ENCODE measurements at places on chromosomes 11 and 22.

DNA sequence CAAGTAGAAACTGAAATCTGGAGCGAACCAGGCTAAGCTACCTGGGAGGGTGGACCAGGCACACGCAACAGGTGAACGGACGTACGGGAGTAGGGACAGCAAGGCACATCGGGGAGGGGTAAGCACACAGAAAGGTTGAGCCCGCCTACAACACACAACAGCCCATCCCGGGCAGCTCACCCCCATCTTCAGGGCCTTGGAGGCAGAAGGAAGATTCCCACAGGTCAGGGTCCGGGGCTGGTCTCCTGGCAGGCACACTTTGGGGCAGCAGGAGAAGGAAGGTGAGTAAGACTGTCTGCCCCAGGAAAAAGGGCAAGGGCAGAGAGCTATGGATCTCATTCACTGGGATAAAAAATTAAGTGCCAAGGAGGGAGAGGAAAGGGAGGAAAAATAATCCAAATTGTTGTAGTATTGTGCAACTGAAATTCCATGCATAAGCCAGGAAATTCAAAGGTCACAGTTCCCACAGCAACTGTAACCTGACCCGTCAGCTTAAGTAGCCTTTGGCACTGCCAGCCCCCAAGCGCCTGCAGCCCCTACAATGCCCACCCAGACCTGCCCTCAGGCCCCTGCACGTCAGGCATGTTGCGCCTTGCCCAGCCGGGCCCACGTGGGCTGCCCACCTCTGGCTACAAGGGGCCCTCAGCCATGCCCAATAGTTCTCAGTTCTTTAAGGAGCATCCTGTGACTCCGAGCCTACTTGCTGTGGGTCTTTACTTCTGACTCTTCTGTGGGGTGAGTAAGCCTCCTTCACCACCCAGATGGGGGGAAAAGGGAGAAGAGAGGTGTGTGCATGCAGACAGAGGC lies 51.8 kb downstream of the MICAL3 start:
- DNase-seq, result no peak

DNA sequence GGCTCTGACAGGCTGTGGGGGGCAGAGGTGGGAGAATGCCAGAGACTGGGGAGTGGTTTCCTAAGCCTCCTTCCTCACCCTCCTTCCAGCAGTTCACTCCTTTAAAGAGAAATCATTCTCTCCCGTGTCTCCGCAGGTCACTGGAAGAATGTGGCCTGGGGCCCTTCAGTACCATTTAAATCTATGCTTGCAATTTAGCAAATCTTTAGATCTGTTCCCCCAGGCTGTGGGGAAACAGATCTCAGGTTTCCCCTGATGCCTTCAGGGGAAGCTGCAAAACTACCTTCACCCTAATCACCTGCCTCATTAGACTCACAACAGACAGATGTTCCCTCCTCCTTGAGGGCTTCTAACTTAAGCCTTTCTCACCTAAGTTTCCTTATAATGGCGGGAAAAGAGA lies 55.3 kb downstream of the KIRREL3 start:
- DNase-seq, result no peak

DNA sequence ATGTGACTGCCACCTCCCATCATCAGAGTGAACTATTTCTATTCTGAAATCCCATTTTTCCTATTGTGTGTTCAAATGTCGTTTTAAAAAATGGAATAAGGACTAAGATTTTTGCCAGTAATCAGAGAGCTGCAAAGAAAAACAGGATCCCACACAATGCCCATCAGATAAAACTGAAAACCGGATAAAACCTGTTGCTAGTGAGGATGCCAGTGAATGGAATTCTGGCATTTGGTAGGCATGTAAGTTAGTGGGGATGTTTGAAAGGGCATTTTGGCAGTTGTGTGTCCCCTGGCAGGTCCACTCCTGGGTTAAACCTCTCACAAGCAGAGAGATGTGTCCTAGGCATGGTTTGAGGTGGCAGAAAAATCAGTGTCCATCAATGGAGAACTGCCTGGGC lies 6.2 kb downstream of the DRAP1 start:
- DNase-seq, result no peak

DNA sequence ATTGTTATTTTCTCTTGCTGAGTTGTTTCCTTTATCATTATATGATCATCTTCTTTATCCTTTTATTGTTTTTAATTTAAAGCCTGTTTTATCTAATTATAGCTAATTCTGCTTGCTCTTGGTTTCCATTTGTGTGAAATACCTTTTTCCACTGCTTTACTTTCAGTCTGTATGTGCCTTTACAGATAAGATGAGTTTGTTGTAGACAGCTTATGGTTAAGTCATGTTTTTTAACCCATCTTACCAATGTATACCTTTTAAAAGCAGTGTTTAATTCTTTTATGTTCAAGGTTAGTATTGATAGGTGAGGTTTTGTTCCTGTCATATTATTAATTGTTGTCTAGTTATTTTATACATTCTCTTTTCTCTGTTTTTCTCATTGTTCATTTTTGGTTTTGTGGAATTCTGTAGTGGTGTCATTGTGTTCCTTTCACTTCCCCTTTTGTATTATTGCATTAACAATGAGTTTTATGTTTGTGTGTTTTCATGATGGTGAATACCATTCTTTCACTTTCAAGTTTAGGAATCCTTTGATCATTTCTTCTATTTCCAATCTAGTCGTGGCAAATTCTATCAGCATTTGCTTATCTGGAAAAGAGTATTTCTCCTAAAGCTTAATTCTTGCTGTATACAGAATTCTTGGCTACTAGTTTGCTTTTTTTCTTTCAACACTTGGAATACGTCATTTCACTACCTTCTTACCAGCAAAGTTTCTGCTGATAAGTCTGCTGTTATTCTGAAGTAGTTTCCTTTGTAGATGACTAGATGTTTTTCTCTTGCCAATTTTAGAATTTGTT lies 21.8 kb downstream of the OR5AN1 start:
- DNase-seq, result no peak

DNA sequence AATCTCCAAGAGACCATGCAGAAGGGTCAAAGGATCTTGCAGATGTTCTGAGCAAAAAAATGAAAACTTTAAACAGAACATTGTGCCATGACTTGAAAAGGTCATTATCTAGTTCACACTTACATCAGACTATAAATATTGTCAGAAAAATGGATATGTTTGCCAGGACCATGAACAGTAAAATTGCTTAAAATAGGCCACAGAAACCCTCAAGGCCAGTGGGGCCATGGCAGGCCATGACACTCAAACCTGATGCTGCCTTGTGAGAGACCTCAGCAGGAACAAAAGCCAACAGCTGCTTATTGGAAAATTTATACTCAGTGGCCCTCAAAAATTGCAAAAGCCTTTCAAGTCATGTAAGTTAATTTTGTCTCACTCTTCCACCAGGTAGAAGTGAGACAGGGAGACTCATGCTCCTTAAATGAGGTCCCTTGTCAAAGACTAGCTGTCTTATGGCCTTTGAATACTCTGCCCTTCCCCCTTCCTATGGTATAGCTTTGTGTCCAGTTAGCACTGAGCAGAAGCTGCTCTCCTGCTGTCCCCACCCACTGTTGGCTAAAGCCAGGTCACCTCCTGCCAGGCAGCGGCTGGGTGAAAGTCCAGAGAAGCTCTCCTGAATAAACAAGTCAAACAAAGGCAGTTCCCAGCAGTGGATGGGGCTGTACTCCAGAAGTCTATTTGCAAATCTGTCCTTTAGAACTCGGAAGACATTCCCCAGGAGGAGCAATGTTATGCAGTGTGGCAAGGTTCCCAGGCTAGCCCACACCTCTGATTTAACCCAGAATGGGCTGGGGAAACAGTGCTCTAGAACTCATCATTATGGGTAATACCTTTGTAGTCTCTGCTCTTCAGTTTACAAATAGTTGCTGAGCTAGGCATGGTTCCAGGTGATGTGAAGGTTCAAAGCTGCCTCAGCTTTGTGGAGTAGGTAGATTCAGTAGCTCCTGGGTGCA lies 21.4 kb downstream of the ADM start:
- DNase-seq, result no peak

DNA sequence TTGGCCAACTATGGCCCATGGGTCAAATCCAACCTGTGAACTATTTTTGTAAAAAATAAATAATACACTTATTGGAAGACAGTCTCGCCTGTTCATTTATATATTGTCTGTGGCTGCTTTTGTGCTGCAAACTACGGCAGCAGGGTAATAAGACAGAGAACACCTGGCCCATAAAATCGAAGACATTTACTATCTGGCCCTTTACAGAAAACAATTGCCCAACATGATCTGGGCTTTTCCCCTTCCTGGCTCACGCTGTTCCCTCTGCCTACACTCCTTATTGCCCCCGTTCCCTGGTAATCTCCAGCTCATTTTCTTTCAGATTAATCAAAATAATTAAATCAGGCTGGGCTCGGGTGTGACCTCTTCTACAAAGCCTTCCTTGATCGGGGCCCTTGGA lies 5.6 kb downstream of the PLAAT2 start:
- no peak for DNase-seq

Measured in NCI-H2081 (cell line).